Mucosa of gallbladder (tissue), 1 donor: ENCODE measurements at places on chromosomes 6 and 20.

DNA sequence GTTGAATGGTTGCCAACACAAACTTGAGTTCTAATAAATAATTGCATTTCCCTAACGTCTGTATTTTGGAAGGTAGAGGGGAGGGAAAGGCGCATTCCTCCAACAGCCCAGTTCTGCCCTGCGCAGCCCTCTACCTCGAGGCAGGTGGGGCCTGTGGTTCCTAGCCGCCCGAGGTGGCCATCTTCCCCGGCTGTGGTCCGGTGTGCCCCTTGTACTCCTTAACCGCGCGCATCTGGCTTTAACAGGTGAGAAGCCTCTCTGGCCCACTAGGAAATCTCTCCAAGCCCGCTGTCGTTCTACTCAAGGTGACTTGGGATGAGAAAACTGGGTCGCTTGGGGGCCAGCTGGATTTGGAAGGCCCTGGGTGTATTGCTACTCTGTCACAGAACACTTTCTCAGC, 1.7 kb downstream of the KHDC3L start:
- DNase-seq: no peak

DNA sequence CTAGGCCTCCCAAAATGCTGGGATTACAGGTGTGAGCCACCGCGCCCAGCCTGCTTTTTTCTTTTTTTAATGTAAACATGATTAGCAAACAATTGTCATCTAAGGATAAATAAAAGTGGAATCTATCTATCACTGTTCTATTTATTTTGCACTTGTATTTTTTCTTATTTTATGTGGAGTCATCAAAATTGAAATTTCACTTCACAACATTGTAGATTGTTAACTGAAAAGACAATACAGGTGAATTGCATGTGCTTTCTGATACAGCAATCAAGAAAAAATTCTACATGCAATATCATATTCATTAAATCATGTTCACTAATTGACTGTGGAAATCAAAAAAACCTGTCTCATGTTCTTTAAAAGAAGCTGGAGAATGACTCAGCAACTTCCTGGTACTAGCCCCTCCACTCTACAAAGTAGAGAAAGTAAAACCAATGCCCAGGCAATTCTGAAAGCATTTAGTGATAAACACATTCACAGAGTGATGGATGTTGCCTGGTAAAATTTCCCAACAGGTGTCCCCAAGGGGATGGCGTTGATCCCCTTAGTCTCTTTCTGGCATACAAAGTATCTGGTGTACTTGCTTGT, 10.7 kb upstream of the RFX6 start:
- DNase-seq: no peak

DNA sequence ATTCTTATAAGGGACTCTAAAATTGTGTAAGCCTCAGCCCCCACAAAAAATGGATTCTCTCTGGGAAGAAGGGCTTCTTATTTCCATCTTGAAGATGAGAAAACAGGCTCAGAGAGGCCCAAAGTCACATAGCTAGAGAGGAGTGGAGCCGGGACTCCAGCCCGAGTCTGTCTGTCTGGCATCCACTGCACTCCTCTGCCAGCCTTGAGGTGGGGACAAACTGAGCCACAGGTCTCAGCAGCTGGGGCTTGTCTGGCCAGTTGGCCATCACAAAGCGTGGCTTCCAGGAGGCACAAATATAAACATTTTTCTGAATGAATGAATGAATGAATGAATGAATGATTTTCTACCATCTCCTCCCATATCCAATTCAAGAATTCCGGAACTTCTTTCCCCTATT, 42.9 kb upstream of the EYA2 start:
- no peak for DNase-seq

GRCh38 chr6:15335916-15336315, 90.0 kb downstream of the JARID2 start:
- no peak for DNase-seq
